ENCODE measurements at places on chromosomes 13 and 19.
A peak's percentile ranks its signal among the peaks of the same experiment; 100 is the strongest.

- DNase-seq, result peak; percentile 46
These were observed 174.6 kb downstream of the ITGBL1 start for GRCh38 chr13:101626925-101627555.

DNA sequence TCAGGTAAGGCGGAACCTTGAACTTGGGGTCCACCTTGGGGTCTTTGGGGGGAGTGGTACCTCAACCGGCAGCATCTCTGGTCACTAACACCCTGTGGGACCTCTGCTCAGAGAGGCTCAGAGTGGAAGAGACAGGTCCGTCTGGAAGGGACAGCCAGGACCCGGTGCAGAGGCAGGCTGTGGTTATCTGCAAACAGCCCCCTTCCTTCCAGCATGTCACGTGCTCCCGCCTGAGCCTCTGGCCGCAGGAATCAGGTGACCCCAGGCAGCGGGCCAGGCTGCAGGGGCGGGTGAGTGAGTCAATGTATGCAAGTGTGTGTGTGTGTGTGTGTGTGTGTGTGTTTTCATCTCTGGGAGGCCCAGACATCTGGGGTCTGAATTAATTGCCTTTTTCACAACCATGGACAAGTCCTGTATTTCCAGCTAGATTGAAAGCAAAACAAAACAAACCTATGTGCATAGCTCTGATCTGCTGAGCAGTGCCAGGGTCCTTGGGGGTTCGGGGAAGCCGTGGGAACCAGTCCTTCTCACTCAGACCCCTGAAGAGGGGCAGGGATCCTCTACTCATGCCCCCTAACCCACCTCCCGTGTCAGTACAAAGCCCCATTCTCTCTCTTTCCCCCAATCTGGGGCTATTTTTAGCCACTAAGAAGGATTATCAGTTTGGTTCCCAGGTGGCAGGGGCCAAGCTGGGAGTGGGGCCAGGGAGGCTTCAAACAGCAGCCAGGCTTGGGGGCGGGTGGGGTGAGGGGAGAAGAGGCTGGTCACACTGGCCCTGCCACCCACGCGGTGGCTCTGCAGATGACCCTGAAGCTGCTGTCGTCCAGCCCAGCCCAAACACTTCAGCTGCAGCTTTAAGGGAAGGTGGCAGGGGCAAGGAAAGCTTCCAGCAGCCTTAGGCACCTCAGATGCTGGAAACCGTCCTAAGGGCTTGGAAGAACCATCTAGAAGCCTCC is 31.4 kb downstream of the CERS4 start:
- peak; percentile 97 for DNase-seq

DNA sequence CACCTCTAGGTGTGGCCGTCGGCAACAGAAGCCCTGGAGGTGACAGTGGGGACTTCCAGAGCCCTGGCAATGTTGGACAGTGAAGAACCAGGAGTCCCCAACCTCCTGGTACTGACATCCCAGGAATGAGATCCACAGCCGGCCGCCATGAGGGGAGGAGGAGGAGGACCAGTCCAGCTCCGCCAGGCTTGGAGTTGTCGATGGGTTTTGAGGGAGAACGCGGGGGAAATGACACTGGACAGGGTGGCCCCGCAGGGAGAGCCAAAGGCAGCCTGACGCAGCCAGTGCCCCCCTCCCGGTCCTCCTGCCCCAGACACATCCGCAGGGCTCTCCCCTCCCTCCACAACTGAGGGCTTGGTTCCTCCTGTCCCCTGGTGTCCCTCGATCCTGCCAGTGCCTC is 57.9 kb downstream of the SPACA7 start:
- no peak for DNase-seq

DNA sequence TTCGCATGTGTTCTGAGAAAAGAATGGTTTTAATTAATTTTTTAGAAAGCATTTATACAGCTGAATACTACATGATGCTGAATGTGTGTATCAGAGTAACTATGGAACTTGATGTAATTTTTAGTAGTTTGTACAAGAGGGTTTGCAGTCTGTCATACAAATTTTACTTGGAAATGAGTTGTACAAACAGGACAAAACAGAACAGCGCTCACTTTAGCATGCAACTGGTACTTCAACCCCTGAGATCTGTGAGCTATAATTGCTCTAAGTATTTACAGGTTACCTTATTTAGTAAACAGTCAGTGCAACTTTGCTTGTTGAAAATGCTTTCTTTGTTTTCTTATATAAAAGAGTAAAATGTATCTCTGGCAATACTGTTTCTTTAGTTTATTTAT is 706 bp downstream of the TNFRSF19 start:
- DNase-seq, result peak; percentile 63

GRCh38 chr19:30669329-30670010 is 297.3 kb downstream of the ZNF536 start:
- DNase-seq, result peak; percentile 50

GRCh38 chr19:36153126-36153525 is 879 bp upstream of the COX7A1 start:
- DNase-seq, result no peak

DNA sequence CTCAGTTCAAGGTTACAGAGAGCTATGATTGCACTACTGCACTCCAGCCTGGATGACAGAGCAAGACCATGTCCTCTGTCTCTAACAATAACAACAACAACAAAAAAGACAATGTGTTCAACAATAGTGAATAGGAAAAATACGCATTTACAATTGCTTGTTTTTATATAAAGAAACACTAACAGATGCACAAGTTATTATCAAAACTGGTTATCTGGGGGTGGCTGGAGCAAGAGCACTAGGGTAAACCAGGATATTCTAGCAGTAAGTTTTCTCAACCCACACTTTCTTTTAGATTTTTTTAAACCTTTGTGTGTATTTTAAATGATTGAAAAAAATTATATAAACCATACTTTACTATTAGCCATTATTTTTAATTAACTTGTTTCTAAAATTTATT is 33.1 kb downstream of the ZNF44 start:
- no peak for DNase-seq

DNA sequence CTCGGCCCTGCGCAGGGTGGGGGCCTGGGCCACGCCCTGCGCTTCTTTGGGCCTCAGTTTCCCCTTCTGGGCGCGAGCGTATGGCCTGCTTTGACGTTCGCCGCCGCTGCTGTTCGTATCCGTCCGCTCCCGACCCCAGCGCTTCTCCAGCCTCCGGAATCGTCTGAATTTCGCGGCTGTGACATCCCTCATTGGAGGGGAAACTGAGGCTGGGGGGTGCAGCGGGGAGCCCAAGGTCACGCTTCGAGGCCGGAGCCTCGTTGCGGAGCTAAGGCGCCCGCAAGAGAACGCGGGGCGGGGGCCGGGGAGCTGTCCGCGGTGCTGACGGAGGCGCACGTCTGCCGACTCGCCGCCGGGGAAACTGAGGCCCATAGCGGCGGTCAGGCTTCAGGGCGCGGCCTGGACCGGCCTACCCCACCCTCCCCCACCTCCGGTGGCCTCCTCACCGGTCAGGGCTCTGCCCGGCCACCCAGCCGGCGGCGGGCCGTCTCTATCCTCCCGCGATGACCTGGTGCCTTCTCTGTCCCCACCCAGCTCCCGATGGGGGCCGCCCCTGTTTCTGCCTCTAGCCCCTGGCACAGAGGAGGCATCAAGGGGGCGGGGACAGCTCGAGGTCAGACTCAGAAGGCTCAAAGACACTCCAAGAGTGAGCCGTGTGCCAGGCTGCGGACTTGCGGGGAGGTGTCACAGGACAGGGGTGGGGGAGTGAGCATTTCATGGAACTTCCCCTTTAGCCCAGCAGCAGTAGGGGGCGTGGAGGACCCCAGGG is 3.0 kb upstream of the APC2 start:
- no peak for DNase-seq

- DNase-seq, result no peak
These were observed 7.1 kb upstream of the LILRA5 start for GRCh38 chr19:54319892-54320670.

DNA sequence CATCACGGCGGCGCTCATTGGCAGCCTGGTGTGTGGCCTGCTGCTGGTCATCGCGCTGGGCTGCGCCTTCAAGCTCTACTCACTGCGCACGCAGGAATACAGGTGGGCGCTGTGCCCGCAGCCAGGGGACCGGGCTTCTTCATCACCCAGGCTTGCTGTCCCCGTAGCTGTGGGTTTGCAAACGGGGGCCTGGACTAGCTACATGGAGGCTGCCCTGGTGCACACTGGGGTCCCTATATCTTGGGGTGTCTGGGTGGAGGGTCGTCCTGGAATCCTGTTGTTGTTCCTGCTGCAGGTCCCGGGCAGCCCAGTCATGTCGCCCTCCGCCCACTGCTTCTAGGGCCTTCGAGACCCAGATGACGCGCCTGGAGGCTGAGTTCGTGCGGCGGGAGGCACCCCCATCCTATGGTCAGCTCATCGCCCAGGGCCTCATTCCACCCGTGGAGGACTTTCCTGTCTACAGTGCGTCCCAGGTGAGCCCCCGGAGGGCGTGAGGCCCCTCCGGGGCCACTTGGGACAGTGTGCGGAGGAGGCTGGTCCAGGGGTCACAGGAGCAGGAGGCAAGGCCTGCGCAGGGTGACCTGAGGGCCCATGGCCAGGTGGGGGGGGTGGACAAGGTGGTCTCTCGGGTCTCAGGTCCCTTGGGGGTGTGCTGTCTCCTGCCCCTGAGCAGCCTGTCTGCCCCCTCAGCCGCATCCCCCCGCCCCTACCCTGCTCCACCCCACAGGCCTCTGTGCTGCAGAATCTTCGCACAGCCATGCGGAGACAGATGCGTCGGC is 12.3 kb downstream of the LRP3 start:
- DNase-seq, result no peak

DNA sequence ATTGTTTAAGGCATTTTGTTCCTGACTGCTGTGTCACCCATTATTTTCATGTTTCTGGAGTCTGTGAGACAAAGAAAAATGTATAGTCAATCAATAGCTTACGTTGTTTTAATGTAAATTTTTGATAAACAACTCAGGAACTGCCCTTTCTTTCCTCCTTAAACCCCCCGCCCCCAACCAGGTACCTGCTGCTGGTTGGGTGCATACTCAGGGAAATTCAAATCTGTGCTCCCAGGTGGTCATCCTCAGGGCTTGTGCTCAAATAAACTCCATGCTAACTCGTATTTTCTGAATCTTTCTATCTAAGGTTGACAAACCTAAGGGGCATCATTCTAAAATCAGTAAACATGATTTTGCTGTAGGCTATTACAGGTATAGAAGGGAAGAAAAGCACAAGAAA is 4.1 kb upstream of the CDC16 start:
- no peak for DNase-seq

GRCh38 chr13:50401721-50402465 is 386.6 kb downstream of the KCNRG start:
- DNase-seq, result peak; percentile 34

- peak; percentile 10 for DNase-seq
These were observed 295.0 kb downstream of the LMO7 start for GRCh38 chr13:75931116-75931515.

DNA sequence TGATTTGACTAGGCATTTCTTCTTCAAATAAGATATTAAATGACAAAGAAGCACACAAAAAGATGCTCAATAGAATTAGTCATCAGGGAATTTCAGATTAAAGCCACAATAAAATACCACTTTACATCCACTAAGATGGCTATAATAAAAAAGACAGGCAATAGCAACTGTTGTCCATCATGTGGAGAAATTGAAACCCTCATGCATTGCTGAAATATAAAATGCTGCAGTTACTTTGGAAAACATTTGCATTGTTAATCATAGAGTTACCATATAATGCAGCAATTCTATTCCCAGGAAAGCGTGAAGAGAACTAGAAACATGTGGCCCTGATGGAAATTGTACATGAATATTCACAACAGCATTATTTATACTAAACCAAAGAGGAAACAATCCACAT is 605.5 kb upstream of the SLITRK1 start:
- DNase-seq, result no peak

- DNase-seq, result peak; percentile 45
These were observed 23.7 kb upstream of the GPR18 start for GRCh38 chr13:99281811-99282263.

GRCh38 chr19:8141726-8142512 is 7.5 kb downstream of the FBN3 start:
- no peak for DNase-seq

DNA sequence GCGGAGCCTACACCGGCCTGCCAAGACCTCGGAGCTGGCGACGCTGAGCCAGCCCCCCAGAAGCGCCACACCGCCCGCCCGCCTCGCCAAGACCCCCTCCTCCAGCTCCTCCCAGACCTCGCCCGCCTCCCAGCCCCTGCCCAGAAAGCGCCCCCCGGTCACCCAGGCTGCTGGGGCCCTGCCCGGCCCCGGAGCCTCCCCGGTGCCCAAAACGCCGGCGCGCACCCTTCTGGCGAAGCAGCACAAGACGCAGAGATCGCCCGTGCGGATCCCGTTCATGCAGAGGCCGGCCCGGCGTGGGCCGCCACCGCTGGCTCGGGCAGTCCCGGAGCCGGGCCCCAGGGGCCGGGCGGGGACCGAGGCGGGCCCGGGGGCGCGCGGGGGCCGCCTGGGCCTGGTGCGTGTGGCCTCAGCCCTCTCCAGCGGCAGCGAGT is 10.2 kb downstream of the C19orf25 start:
- DNase-seq, result peak; percentile 42

- no peak for DNase-seq
These were observed 2.8 kb downstream of the PRMT1 start for GRCh38 chr19:49679771-49680413.

GRCh38 chr13:112634102-112634501 is 46.1 kb upstream of the TUBGCP3 start:
- no peak for DNase-seq

DNA sequence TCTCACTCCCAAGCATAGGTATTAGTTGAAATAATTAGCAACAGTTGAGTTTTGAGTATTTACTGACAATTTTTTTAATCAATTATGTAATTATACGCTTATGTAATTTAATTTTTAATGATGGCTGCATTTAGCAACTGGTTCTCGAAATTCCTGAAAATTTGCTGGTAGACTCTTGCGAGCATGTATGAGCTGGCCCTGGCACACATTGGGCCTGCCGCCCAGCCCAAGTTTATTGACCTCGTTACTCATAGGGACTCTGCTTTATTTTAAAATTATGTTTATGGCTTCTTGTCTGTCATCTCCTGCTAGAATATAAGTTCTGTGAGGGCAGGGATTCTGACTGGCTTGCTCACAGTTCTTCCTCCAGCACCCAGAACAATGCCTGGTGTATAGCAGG is 6.7 kb downstream of the KLK14 start:
- DNase-seq, result no peak

GRCh38 chr13:24071423-24072075 is 89.0 kb upstream of the SPATA13 start:
- DNase-seq, result peak; percentile 24

DNA sequence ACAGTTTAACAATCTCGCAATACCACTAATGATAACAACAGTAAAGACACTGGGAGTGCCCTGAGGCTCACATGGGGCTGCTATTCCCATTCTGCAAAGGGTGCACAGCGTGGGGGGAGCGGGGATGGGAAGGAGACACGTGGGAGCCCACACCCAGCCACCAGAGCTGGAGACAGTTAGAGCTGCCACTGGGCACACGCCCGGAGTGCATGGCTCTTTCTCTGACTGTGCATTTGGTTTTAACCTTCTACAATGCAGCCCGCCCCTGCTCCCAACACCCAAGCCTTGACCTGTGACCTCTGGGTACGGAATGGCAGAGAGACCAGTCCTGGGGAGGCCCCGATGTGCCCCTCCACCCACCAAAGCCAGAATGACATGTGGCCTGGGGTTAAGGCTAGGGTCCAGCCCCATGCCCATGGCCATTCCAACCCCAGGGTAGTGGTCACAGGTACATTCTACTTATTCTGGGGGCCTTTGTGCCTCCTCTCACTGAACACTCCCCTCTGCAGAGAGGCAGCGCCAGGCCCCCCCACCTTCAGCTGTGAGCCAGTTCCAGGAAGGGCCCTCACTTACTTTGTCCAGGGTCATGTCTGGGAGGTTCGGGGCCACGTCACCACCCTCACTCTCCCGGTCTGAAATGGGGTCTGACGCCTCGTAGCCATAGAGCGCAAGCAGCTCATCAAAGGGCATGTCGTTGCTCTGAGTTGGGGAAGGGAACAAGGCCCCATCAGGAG is 17.1 kb downstream of the MIER2 start:
- no peak for DNase-seq

GRCh38 chr13:44306371-44307192 is 67.0 kb upstream of the SERP2 start:
- peak; percentile 89 for DNase-seq

Data from choroid plexus epithelial cell (primary cell).